ENCODE measurements at places on chromosomes 4 and X. TPM values are rescaled to one million over a fixed set of nuclear protein-coding genes. Genes with fewer than 3 reads are reported as not detected.
A peak's percentile ranks its signal among the peaks of the same experiment; 100 is the strongest.

- no peak for DNase-seq
Measured at GRCh38 chr4:94561249-94562024, 109.7 kb downstream of the PDLIM5 start.

DNA sequence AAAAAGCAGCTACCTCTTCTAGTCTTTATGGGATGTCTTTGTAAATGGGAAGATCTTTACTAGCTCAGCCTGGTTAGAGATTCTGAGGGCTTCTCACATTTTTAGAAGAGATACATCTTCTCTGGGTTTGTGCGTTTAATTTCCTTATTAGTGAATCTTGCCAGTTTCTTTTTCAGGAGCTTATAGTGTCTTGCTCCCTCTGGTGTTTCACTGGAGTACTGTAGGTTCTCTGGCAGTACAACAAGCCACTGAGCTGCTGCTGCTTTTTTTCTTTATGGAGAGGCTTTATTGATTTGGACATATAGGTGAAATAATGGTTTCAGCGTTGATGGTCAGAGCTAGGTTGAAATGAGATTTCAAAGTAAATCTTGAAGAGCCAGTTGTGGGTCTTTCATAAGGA, 82.9 kb downstream of the LAS1L start:
- no peak for DNase-seq

DNA sequence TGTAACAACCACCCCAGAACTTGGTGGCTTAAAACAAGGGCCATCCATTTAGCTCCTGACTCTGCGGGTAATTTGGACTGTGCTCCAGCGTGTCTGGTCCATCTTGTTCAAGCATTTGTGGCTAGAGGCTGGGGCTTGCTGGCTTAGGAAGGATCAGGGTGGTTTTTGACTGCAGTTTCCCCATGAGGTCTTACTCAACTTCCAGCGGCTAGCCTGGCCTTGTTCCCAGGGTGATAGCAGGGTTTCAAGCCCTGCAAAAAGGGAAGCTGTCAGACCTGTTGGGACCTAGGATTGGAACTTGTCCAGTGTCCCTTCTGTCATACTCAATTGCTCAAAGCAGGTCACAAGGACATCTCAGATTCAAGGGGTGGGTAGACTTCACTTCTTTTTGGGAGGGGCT, 205.9 kb downstream of the STIM2 start:
- DNase-seq, result no peak

DNA sequence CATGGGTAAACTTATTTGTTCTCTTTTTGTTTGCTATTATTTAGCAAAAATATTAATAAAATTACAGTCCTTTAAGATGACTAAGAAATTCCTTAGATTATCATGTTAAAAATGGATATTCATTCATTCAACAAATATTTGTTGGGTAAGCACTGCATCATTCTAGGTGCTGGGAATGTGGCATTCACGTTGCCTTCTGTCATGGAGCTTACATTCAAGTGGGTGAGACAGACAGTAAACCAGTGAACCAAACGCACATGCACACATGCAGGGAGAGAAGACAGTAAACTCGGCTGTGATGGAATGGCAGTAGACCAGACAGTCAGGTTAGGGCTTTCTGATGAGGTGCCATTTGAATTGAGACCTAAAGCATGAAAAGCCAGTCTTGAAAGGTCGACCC, 91.8 kb downstream of the STOX2 start:
- DNase-seq, result no peak

DNA sequence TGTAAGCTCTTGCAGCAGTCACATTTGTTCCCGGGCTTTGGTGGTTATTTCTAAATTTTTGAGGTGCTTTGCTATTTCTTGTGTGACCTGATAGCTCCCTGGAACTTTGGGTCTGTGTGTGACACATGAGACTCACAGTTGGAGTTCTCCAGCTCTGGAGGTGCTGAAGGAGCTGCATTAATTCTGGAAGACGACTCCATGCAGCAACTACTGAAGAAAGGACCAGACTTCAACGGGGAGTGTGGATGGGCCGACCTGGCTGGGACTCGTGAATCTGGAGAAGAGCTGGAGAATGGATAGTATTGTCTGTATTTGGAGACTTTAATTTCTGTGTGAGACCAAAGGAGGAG, 1.5 kb downstream of the MRFAP1 start:
- DNase-seq, result no peak

Gene NEUROG2
- total RNA-seq, result 7.3 TPM

Gene MAGEA1
- total RNA-seq, result not detected

DNA sequence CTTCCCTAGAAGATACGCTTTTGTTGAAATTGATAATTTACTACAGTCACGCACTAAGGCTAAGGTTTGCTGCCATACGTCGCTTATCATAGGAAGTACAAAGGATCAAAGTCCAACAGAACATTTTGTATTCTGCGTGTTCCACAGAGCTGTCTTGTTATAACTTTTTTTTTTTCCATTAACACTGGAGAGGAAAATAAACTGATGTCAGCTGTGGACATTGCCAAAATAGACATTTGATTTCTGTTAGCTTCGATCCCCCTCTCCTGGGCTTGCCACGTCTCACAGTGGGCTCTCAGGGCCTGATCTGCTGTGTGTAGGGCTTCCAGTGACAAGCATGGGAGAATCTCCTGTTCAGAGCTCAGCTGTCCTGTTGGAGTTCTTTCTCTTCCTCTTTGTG, 93.3 kb downstream of the SPATA18 start:
- no peak for DNase-seq

DNA sequence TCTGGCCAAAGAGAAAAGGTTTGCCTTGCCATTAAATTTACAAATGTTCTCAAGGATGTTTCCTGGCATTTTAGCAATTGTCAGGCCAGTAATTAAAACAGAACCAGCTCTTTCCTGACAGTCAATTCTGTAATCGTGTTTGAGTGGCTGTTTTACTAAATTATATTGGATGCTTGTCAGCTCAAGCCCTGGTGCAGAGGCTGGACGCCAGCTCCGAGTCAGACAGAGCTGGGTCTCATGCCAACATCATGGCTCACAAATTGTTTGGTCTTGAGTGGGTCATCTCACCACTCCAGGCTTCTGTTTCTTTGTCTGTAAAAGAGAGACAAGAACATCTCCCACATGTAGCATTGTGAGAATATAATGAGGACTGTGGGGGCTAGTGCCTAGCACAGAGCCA, 190.3 kb upstream of the PSAPL1 start:
- no peak for DNase-seq

Gene ELOVL6
- 60.1 TPM for total RNA-seq

Gene FGFBP1
- total RNA-seq, result not detected

- peak; percentile 28 for DNase-seq
Measured at GRCh38 chrX:150364347-150365050, 1.4 kb downstream of the MAMLD1 start.

Gene STOX2
- 26.7 TPM for total RNA-seq

DNA sequence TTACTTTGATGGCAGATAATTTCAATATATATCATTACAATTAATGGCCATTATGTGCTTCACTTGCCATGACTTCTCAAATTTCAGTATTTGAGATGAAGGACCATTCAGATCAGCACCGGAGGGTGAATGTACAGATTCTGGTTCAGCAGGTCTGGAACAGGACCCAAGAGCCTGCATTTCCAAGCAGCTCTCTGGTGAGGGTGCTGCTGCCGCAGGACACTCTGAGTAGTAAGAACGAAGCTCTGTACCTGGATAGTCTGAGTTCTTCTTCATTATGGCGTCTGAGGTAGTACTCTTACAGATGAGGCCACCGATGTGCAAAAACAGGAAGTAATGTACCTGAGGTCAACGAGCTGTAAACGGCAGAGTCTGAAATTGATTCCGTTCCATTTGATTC, 228.2 kb downstream of the FBXW7 start:
- no peak for DNase-seq

Gene ZCCHC12
- 22.7 TPM for total RNA-seq

GRCh38 chr4:69849969-69850368, 10.0 kb downstream of the SULT1E1 start:
- no peak for DNase-seq

Gene PPP3CA
- total RNA-seq, result 29.9 TPM

GRCh38 chrX:129360175-129360574, 163.1 kb downstream of the SMARCA1 start:
- DNase-seq, result peak; percentile 43

DNA sequence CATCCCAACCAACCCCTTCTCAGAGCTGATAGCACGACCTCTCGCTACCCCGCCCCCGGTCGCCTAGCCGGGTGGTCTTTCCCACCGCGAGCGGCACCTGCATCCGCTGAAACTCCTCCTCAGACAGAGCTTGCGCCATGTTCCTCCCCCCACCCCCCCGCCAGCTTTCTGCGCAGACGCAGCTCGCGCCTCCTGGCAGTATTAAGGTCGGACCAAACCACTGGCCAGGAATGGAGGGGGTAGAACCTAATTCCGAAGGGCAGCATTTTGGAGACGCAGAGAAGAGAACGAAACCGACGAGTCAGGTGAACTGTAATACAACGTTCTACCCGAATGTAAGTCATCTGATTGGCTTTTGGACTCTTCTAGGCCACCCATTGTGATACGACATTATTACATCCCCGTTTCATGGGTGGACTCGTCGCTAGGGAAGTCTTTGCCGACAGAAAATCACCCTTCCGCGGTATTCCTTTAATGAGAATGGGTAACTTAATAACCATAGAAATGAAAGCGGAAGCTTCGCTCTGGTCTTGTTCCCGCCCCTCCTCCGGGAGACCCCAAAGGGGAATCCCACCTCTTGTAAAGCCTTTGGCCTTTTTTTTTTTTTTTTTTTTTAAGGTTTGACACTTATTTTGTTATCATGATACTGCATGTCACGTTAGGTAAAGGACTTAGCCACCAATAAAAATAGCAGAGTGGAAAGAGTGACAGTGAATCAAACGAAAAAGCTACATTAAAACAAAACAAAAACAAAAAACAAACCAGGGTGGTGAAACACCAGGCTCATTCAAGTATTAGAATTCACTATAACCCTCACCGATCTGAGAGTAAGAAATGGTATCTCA, at the start of gene GRIPAP1:
TSS of gene GRIPAP1 (minus strand) at position 174 of the 845 bp plus-strand sequence. CDS start at position 139, 35 bp downstream.
- peak; percentile 75 for DNase-seq

DNA sequence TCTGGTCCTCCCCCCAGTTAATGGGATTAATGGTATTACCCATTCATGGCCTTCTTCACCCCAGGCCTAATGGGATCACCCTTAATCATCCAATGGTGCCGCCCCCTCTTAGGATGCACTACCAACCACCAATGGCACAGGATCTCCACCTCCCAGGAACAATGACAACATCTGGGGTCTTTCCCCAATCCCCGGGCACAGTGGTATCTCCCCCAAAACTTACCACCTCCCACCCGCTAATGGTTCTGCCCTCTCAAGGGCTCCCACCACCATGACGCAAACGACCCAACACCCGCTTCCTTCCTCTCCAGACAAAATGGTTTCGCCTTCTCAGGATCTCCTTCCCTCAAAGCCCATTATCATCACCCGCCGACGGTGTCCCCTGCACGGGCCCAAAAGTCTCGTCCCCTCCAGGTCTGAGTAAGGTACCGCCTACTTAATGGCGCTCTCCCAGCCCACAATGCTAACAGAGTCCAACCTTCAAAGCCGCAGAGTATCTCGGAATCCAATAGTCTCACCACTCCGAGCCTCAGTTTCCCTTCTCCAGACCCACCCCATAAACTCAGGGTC, 458 bp downstream of the GRIPAP1 start:
- peak; percentile 29 for DNase-seq

GRCh38 chr4:20422398-20422797, 170.7 kb downstream of the SLIT2 start:
- peak; percentile 57 for DNase-seq

GRCh38 chrX:78603908-78604307, 55.2 kb downstream of the RTL3 start:
- no peak for DNase-seq

DNA sequence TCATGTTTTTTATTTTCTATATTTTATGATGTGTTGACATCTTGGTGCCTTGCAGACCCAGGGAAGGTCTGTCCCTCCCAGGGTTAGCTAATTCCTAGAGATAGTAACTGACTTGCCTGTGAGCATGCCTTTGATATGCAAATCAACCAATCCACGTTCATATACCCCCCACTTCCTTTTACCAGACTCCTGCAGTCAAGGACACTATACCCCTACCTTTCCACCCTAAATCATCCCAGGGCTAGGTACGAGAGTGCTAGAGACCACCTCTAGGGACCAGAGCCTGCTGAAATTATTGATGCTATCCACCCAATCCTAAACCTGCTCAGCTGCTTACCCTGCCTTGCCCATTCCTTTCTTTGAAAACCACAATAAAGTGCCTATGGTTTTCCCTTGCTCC, 7.5 kb upstream of the PHEX start:
- no peak for DNase-seq

DNA sequence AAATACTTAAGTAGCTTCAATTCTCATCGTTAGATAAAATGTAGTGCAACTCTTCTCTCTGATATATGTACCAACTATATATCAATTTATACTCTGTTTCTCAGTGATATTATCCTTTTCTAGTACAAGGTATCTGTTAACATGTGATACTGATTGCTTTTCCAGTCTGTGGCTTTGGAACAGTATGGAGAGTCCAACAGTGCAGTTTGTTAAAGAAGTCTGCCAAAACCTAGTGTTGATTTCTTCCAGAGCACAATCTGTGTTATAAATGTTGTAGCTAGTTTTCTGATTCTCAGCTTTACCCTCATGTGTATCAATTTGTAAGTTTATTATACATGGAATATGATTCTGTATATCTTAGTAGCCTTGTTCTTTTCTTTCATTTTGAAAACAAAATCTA, 465.0 kb downstream of the IL15 start:
- DNase-seq, result no peak

DNA sequence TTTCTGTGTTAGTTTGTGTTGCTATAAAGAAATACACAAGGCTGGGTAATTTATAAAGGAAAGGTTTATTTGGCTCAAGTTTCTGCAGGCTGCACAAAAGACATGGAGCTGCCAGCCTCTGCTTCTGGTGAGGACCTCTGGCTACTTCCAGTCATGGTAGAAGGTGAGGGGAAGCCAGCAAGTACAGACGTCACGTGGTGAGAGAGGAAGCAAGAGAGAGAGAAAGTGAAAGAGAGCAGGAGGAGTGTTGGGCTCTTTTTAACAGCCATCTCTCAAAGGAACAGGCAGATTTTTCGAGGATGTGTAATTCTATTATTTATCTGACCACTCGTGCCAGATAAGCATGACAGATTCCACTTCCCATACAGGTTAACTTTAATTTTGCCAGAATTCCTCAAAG, 1199.1 kb downstream of the ADGRL3 start:
- no peak for DNase-seq

GRCh38 chr4:113435893-113436292, 325.6 kb downstream of the CAMK2D start:
- DNase-seq, result peak; percentile 23

GRCh38 chr4:156322592-156322991, 368.9 kb upstream of the CTSO start:
- no peak for DNase-seq

- no peak for DNase-seq
Measured at GRCh38 chr4:55358668-55359067, 12.6 kb downstream of the SRD5A3 start.

DNA sequence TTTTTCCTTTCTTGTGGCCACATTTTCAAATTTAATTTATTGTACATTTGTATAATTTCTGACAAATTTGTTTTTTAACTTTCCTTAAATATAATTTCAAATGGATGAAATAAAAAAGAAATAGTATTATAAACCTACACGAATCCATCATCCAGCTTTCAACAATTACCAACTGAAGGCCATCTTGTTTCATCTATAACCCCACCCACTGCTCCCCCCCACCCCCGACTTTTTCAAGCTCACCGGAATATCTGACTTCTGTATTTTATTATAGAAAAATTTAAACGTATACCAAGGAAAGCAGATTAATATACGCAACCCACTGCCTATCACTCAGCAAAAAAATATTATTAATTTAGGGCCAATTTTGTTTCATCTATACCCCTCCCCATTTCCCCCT, 1.1 kb downstream of the MORF4L2 start:
- DNase-seq, result no peak

- DNase-seq, result no peak
Measured at GRCh38 chr4:19735012-19735411, 516.7 kb upstream of the SLIT2 start.
